Fibroblast of lung (primary cell): ENCODE measurements at places on chromosomes 13 and 19. TPM values are rescaled to one million over a fixed set of nuclear protein-coding genes. Genes with fewer than 3 reads are reported as not detected.

DNA sequence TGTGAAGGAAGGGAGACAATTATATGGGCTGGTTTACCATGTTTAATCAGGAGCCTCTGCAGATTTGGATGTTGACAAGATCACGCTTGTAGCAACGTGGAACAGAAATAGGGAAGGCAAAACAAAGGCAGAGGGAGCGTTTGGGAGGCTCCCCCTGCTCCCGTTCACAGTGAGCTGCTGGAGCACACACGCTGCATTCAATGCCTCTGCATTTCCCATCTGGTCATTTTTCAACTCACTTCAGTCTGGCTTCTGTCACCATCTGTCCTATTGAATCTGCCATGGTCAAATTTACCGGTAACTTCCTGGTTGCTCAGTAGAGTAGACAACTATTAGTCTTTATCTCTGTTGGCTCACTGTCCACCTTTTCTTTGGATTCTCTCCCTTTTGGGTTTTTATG, 91.0 kb downstream of the NHLRC3 start:
- DNase-seq, result no peak

ZNF534 gene
- polyA plus RNA-seq, result 0.05 and 0.06 TPM in 2 replicates

ZNF835 gene
- 0.53 TPM in 1 of 2 replicates, not detected in the other for polyA plus RNA-seq

- no peak for DNase-seq
Observed at GRCh38 chr19:35247526-35248309, 1.1 kb upstream of the LSR start.

TPP2 gene
- polyA plus RNA-seq, result 45.0 and 51.8 TPM in 2 replicates

- no peak for DNase-seq
Observed at GRCh38 chr19:36508325-36508724, 19.0 kb upstream of the ZNF566 start.

DNA sequence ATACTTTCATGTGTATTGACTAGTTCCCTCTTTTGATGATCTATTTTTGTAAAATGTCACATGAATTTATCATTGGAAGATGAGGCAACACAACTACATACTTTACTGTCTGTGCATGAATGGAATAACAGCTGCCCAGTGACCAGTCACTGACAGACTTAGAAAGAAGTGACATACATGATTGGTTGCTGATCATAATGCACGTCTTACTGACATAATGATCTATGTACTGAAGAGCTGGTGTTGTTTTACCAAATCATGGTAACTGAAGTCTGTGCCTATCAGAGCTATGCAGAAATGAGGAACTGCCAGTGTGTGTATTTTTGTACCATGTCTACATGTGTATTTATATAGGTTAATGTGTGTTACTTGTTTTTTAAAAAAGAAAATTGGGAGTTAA, 26.5 kb downstream of the GPR18 start:
- no peak for DNase-seq

GRCh38 chr13:58583966-58584365, 952.4 kb downstream of the PCDH17 start:
- DNase-seq, result peak; percentile 6

CD37 gene
- polyA plus RNA-seq, result not detected in 2 replicates

SIGLEC12 gene
- not detected in 2 replicates for polyA plus RNA-seq

DNA sequence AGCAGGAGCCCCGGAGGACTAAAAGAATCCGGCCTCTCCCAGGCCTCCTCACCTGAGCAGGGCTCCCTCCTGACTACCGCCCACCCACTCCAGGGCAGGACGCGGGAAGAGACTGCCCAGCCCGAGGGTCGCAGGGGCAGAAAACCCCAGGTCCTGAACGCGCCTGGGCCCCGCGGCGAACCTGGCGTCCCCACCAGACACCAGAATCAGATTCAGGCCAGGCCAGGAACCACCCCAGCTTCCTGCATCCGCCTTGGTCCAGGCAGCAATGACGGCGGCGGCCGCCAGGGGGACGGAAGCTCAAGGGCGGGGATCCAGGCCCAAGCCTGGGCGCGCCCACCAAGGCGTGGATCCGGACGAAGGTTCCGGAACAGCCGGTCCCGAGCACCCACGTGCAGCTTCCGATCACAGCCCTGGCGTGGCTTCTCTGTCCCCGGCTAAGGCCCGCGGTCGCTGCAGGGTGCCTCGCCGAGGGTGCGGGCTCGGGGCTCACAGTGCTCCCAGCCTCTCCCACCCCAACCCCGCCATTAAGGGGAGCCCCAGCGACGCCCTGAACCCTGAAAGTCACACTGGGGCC, 3.6 kb downstream of the LGALS7 start:
- DNase-seq, result peak; percentile 71

GFY gene
- not detected in 2 replicates for polyA plus RNA-seq

- DNase-seq, result no peak
Observed at GRCh38 chr13:46884531-46884930, 12.3 kb downstream of the HTR2A start.

ZNF776 gene
- 5.7 and 7.8 TPM in 2 replicates for polyA plus RNA-seq

GRCh38 chr13:28792992-28793391, 27.1 kb upstream of the MTUS2 start:
- DNase-seq, result peak; percentile 18

ZNF837 gene
- 0.18 and 0.27 TPM in 2 replicates for polyA plus RNA-seq

C1QTNF9 gene
- polyA plus RNA-seq, result 0.51 TPM in 1 of 2 replicates, not detected in the other

DNA sequence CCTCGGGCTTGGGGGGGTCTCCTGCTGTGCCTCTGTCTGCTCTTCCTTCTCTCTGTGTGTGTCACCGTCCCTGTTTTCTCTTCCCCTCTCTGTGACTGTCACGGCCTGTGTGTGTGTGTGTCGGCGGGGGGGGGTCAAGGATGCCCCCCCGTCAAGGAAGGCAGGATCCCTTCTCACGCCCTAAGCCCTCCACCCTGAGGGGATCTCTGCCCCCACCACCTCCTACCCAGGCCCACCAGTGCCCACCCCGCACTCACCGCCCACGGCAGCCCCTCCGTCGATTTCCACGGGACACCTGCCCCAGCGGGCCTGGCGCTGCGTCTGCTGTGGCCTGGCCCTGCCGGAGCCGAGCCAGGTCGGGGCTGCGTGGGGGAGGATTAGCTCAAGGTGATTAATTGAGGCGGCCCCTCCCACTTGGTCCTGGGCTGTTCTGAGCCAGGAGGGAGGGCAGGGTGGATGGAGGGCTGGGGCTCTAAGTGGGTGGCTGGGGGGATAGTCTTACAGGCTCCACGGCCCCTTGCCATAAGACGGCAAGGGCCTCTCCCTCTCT, at the start of gene RAX2:
Gene RAX2 (minus strand): TSS at position 323 of the 550 bp plus-strand sequence. CDS start 486 bp downstream, outside the sequence.
- DNase-seq, result no peak

SHD gene
- polyA plus RNA-seq, result not detected in 2 replicates

DNA sequence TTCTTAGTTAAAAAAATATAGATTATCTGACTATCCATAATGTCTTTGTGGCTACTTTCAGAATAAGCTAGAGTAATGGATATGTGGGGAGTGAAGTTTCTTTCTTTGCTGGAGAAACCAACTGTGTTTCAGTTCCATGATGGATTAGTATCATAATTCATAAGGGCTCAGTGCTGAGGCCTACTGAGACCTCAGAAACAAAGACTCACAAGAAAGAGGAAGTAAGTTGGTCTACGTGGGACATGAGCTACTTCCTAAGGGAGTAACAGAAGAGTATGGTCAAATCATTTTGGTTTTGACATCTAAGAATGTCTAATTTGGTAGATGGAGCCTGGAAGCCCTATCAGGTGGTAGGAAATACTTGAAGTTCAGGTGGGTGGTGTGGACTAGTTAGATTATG, 99.0 kb upstream of the HTR2A start:
- DNase-seq, result no peak

- DNase-seq, result no peak
Observed at GRCh38 chr13:99214232-99214631, 13.6 kb downstream of the UBAC2 start.

DNA sequence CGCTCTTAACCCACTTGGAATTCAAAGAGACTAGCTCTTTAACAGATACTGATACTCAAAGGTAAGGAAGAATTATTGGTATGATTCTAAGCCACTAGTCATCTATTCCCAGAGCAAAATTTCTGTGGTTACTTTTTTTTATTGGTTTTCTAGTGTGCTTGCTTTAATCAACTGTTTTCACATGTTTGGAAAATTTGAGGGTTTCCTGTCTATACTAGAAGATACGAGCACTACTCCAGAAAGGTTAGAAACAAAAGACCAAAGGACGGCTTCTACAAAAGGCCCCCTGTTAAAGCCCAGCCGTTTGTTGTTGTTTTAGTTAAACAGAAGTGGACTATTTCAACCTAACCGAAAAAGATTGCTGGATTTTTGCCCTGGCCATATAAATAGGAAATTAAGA, 18.5 kb upstream of the LPAR6 start:
- no peak for DNase-seq

- no peak for DNase-seq
Observed at GRCh38 chr19:3699741-3700241, 477 bp downstream of the PIP5K1C start.

- no peak for DNase-seq
Observed at GRCh38 chr19:47032171-47032811, 12.7 kb downstream of the NPAS1 start.

- no peak for DNase-seq
Observed at GRCh38 chr19:28726533-28727479, 486.1 kb downstream of the UQCRFS1 start.

DNA sequence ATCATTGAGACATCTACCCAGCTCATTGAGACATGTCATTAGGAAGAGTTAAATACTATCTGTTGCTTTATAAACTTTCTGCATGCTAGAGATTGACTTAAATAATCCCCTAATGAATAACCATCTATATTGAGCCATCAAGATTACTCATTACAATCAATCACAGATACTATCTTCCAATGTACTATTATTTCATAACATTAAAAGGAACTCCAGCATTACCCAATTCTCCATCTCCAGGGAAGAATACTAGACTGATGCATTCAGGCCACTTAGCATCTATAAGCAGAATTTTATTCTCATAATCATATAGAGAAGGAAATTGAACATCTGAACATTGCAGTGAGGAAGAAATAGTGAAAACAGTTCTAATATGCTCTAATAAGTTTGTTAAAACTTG, 8.0 kb downstream of the EPSTI1 start:
- no peak for DNase-seq

GRCh38 chr13:41458187-41458760, 924 bp downstream of the RGCC start:
- peak; percentile 20 for DNase-seq

GRCh38 chr19:16041991-16042386, 34.3 kb upstream of the TPM4 start:
- DNase-seq, result no peak

GRCh38 chr13:34103854-34104253, 285.9 kb downstream of the RFC3 start:
- no peak for DNase-seq

DNA sequence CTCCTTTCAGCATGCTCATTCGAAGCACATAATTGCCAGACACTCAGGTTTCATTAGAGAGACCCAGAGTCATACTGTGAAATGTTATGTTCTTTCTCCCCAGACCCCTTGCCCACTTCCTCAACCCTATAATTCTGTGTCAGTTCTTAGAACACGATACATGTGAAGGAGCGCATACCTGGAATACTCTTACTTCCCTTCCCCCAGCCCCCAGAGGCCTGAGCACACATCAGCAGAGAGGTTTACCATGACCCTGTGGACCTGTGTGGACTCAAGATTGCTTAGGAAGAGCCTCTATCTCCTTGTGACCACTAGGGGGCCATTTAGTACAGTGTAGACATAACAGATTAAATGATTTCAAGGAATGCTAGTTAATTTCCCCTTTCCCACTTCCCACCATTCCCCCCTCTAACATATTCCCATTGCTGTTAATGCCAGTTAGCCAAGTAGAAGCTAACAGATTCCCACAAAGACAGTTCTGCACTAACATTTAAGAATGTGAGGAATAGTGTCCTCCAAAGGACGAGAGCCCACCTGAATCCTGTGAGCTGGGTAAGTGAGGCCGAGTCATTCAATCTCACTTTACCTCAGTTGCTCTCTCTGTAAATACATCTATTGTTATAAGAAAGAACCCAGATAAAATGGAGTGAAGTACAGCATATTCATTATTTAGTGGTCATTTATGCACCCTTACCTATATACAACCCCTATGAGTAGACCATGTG, 154.2 kb upstream of the MAB21L1 start:
- peak; percentile 54 for DNase-seq

PGLYRP2 gene
- polyA plus RNA-seq, result not detected in 2 replicates

DNA sequence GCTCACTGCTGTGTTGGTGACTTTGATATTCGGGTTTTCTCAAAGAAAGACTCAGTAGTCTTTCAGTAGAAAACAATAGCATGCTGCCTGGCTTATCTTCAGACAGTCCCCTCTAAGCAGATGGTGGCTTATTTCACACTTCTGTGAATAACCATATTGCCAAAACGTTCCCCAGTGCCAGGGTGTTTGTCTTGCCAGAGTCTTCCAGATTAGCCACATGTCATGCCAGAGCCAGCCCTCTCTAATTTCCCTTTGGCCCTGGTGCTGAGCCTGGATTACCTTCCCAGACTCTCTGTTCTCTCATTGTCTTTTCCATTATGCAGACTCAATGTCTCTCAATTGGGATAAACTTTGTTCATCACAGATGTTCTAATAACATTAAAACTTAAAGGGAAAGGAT, 488.0 kb upstream of the ATXN8OS start:
- no peak for DNase-seq

DNA sequence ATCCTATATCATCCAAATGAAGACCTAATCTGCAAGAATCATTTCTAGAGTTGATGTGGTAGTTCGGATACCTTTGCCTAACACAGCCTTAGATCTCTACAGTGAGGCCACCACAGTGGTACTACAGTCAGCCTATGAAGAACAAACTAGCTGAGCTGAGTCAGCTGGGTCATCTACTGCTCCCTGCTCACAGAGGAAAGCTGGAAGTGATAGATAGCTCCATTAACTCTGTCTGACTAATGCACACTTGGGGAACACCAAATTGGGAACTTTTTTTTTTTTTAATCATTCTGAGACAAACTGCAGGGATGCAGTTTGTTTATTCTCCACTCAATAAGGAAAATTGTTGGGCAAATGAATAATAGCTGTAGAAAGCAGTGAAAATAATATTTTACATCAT, 1160.6 kb downstream of the PCDH9 start:
- peak; percentile 69 for DNase-seq

DNA sequence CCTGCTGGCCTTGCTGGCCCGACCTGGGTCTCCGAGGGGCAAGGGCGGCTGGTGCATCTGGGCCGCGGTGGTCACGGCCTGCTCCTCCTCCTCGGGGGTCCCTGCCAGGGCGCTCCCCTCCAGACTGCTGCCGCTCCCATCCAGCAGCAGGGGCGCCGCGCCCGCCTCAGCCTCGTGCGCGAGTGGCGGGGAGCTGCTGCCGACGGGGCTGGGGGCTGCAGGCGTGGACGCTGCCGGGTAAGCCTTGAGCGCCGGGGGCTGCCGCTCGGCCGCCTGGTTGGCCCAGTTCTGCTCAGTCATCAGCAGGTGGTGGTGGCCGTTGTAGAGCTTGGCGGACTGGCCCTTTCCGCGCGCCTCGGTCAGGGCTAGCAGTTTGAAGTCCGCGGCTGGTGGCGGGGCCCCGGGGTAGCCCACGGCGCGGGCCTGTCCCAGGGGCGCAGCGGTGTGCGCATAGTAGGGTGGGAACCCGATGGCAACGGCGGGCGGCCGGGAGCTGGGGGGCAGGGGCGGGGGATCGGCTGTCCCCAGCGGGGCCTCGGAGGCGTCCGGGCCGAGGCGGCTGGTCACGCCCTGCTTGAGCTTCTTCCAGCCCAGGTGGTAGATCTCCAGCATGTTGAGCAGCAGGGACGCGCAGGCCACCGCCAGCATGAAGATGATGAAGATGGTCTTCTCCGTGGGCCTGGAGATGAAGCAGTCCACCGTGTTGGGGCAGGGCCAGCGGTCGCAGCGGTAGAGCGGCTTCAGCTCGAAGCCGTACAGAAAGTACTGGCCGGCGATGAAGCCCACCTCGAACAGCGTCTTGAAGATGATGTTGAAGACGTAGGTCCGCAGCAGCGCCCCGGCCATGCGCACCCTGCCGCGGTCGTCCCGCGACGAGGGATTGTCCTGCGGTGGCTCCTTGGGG, 18.6 kb downstream of the GJA3 start:
- no peak for DNase-seq

SLC15A1 gene
- polyA plus RNA-seq, result not detected in 2 replicates
